ENCODE measurements at places on chromosomes 4 and X.

GRCh38 chr4:182449186-182449929 is 206.2 kb downstream of the TENM3 start:
- peak; percentile 34 for DNase-seq

DNA sequence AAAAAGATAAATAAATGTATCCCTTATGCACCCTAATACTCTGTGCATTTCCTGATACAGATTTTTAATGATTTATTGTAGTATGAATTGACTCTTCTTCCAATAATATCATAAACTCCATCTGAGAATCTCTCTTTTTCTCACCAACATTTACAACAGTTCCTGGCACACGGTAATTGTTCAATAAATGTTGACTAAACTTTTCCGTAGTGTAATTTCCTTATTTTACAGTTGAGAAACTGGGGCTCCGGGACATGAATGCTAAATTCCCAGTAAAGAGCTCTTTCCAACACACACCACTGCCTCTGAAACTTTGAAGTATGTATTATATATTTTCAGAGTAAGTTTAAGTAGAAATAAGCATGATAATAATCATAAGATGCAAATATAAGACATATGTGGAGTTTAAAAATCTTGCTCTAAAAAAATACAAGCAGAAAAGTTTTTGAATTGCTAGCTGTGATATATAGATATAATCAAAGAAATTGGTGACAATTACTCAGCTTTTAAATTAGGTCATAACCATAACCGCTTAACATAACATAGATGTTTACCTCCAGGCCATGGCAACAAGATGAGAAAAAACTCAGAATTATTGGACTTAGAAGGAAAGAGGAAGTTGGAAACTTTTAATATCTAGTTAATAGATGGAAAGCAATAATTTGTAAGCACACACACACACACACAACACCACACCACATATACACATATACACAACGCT is 28.2 kb upstream of the ANTXR2 start:
- DNase-seq = peak; percentile 50

DNA sequence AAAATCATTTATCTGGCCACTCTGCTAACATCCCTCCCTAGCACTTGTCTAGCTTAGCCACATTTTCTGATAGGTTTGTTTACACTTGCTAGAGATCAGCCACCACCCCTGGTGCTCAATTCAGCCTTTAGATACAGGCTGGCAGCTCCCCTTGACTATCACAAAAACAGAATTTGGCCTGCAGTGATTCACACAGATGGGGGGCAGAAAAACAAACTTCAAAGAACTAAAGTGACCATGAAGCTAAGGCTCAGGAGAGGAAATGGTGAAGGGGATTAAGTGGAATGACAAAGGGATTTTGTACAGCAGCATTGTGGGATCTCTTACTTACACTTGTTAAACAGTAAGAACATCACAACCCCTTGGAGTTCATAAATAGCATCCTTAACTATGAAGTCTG is 1718.0 kb upstream of the PCDH7 start:
- DNase-seq = no peak

DNA sequence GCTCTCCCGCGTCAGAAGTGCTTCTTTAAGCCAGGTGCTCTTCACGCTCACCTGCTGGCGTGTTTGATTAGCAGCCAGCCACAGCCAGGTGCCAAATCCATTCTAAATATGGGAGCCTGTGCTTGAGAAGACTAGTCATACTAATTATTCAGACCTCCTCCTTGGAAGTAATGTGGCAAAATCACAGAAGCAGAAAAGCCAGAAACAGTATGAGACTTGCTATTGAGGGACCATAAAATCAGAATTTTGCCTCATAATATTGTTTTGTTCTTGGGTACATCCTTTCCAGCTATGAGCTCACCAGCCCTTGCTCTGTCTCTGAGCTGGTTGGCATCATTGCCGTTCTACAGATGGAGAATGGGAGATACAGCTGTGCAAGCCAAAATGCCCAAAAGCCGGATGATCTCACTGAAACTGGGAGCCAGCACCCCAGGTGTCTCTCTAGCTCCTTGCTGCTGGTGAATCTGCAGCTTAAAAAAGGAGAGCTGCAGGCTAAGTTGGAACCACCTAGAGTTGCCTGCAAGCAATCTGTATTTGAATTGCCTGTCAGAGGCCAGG is 205.4 kb downstream of the SHROOM3 start:
- DNase-seq = no peak

GRCh38 chrX:12497832-12498591 is 293.2 kb upstream of the PRPS2 start:
- DNase-seq = no peak

- DNase-seq = peak; percentile 16
Measured at GRCh38 chr4:69830560-69831269, 29.2 kb downstream of the SULT1E1 start.

DNA sequence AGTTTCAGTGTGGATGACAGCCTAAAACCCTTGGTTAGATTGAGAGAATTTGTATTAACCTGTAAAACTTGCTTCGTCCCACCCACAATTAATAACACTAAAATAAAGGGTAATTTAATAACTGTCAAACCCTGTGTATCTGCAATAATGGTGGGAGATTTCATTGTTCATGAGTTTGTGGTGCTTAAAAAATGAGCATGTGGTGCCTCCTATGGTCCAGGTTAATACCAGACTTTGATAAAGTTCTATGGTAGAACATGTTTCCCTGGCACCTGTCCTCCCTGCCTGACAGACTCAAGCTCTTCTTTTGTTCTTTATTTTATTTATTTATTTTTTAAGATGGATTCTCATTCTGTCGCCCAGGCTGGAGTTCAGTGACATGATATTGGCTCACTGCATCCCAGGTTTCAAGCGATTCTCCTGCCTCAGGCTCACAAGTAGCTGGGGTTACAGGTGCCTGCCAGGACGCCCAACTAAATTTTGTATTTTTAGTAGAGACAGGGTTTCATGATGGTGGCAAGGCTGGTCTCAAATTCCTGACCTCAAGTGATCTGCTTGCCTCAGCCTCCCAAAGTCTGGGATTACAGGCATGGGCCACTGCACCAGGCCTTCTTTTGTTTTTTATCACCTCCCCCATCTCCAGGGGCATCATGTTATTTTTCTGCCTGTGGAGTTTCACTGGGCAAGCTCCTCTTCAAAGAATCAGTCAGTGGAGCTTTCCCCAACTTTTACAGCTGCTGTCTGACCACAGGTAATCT is 289.2 kb downstream of the NR3C2 start:
- no peak for DNase-seq

DNA sequence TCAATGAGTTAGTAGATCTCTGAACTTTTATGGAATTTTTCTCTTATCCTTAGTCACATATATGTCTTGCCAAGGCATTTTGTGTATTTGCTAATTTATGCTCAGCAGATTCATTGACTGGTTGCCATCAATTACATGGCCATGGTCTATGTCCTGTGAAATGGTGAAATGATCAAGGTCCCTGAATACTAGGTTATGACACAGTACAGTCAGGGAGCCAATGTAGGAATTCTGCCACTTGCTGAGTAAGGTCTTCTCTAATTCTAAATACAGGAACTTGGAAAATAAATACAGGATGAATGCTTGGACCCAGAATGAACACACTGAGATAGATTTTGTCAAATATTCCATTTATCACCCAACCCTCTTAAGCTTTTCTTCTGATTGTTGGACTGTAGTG is 35.2 kb downstream of the ALPK1 start:
- DNase-seq = no peak

GRCh38 chrX:3592184-3592583 is 121.3 kb downstream of the PRKX start:
- no peak for DNase-seq

DNA sequence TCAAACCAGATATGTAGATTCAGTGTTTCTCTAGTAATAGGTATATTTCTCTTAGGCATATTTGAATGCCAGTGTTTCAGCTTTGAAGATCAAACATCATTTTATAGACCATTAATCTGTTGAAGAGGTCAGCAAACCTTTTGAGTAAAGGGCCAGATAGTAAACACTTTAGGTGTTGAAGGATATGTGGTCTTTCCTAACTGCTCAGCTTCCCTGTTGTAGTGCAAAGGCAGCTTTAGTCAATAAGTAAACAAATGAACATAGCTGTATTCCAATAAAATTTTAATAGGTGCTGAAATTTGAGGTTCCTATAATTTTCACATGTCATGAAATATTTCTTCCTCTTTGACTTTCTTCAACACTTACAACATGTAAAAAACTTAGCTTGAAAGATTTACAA is 201.6 kb downstream of the ADGRL3 start:
- DNase-seq = no peak

DNA sequence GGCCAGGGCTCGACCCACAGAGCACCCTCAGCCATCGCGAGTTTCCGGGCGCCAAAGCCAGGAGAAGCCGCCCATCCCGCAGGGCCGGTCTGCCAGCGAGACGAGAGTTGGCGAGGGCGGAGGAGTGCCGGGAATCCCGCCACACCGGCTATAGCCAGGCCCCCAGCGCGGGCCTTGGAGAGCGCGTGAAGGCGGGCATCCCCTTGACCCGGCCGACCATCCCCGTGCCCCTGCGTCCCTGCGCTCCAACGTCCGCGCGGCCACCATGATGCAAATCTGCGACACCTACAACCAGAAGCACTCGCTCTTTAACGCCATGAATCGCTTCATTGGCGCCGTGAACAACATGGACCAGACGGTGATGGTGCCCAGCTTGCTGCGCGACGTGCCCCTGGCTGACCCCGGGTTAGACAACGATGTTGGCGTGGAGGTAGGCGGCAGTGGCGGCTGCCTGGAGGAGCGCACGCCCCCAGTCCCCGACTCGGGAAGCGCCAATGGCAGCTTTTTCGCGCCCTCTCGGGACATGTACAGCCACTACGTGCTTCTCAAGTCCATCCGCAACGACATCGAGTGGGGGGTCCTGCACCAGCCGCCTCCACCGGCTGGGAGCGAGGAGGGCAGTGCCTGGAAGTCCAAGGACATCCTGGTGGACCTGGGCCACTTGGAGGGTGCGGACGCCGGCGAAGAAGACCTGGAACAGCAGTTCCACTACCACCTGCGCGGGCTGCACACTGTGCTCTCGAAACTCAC is 3.6 kb downstream of the MID1IP1 start:
- DNase-seq = no peak

GRCh38 chr4:171334549-171334948 is 478.7 kb upstream of the GALNTL6 start:
- DNase-seq = no peak

DNA sequence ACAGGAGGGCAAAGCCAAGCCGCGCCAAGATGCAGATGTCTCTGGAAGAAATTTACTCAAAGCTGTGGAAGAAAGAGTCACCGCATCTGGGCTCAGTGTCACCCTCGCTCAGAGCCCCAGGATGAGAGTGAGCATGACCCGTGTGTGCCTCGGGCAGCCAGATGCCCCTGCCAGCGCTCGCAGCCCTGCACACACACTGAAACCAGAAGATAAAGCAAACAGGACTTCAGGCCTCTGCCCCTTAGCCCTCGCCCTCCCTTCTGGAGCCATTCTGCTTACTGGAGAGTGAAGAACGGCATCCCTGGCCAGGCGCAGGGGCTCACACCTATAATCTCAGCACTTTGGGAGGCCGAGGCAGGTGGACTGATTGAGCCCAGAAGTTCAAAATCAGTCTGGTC is 103.0 kb downstream of the IRF2 start:
- no peak for DNase-seq

- DNase-seq = no peak
Measured at GRCh38 chrX:17860811-17861488, at the start of gene RAI2. Gene RAI2 (minus strand): TSS chrX:17861298. CDS start chrX:17802010, 59,288 bp downstream.

DNA sequence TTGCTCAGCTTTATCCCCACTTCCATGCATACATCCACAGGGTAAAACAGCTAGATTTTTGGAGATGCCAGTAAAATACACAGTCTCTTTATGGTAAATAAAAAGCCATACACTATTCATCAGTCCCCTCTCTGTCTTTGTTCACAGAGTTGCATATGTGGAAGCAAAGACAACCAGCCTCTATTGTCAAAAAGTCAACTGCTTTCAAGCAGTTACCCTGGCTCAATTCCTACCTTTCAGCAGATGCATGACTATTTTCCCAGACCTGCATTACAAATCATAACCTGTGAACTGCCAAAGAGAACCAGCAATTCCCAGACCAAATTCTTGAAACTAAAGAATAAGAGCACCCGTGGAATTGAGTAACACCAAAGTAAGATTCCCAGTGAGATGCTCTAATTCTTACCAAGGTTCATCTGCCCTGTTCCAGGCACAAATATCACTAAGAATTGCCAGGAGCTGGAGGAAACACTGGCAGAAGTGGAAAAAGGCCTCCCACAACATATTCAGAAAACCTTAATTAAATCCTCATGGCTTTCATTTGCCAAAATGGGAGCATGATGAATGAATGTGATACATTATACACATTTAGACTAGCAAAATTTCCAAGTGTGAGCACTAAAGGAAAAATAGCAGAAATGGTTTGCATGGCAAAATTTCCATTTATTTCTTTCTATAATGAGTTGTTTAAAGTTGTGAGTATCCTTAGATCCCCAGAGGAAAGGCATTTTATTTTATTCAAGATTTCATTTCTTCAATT is 391.2 kb upstream of the ADGRL3 start:
- DNase-seq = no peak

GRCh38 chrX:21400408-21401121 is 26.3 kb downstream of the CNKSR2 start:
- DNase-seq = no peak

DNA sequence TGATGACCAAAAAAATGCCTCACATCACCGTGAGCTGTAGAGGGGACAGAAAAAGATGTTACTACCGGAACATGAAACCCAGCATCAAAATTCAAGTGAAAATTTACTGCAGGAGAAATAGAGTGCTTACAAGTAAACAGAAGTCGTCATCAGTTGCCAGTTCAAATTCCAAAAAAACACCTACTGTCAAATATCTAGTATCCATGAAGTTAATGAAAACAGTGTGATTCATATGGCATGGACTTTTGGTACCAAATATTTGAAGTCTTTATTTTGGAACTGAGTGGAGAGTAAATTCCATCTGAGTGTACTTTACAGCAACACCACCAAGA is 388.9 kb upstream of the SPOCK3 start:
- DNase-seq = no peak

GRCh38 chr4:111066887-111067286 is 444.0 kb upstream of the PITX2 start:
- DNase-seq = no peak

DNA sequence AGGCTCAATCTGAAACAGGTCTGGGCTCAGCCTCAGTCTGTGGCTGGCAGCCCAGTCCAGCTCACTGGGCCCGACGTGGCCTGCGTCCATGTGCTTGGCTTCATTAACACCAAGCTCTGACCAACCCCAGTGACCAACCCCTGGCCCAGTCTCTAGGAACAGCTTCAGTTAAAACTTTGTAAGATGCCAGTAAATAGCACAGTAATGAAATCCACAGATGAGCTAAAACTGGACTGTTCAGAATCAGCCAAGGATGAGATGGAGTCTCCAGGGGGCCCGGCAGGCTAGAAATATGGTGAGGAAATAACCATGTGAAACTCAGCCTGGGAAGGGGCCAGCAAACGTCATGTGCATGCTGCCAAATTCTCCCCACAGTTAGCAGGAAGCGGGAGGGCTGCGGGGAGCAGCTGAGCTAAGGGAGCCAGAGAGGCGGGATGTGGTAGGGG is 37.1 kb upstream of the XPNPEP2 start:
- DNase-seq = peak; percentile 74

GRCh38 chrX:82134378-82134777 is 932.5 kb downstream of the SH3BGRL start:
- DNase-seq = no peak

GRCh38 chrX:34300871-34301270 is 168.8 kb upstream of the FAM47A start:
- DNase-seq = no peak

Measured in skin of body (tissue), 3 donors.